Activated CD8-positive, alpha-beta memory T cell treated with anti-CD3 and anti-CD28 coated beads for 1 hour (primary cell): ENCODE measurements at places on chromosomes 7 and 10.

DNA sequence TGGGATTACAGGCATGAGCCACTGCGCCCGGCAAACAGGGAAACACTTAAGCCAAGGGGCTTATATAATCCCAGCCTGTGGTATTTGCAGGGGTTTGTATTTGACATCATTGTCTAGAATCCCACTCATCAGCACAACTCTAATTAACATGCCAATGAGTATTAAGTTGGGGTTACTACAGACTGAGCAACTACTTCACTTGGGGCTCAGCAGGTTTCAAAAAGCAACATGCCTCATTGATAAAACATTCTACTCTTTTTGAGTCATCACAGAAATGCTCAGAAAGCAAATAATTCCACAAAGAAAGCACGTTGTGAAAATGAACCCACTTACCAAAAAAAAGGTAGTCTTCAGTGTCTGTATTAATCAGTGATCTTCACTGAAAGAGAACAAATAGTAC, 236.9 kb upstream of the CELF2 start:
- DNase-seq, result no peak

- no peak for DNase-seq
Observed at GRCh38 chr7:192701-193480, 520 bp downstream of the FAM20C start.

GRCh38 chr10:127102176-127102575, 94.2 kb downstream of the INSYN2A start:
- DNase-seq, result no peak

DNA sequence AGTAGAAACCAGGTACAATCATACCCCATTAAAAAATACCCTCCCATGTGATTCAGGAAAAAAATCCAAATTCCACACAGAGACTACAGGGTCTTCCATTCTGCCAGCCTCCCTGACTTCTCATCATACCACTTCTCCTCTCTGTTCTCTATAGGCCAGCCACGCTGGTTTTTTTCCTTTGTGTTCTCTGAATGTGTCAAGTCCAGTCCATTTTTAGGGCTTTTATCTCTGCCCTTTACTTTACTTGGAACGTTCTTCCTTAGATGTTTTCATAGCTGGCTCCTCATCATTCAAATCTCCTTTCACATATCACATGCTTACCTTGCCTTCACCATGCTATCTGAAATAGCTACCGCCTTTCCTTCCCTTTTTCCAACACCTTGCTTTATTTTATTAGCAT, 597.6 kb downstream of the PHTF2 start:
- no peak for DNase-seq

- no peak for DNase-seq
Observed at GRCh38 chr10:71683301-71683700, 36.3 kb downstream of the C10orf105 start.
